ENCODE measurements at places on chromosomes 12 and 14. TPM values are rescaled to one million over a fixed set of nuclear protein-coding genes. Genes with fewer than 3 reads are reported as not detected.

GRCh38 chr12:51700887-51701286 is 109.9 kb downstream of the SCN8A start:
- ATAC-seq, result no peak

CYP27B1 gene
- total RNA-seq, result 1.6 TPM

- no peak for ATAC-seq
Observed at GRCh38 chr14:96698960-96699539, 98.1 kb upstream of the VRK1 start.

GRCh38 chr14:57928732-57929131 is 62.8 kb upstream of the SLC35F4 start:
- no peak for ATAC-seq

PCED1B gene
- total RNA-seq, result 1.7 TPM

DNA sequence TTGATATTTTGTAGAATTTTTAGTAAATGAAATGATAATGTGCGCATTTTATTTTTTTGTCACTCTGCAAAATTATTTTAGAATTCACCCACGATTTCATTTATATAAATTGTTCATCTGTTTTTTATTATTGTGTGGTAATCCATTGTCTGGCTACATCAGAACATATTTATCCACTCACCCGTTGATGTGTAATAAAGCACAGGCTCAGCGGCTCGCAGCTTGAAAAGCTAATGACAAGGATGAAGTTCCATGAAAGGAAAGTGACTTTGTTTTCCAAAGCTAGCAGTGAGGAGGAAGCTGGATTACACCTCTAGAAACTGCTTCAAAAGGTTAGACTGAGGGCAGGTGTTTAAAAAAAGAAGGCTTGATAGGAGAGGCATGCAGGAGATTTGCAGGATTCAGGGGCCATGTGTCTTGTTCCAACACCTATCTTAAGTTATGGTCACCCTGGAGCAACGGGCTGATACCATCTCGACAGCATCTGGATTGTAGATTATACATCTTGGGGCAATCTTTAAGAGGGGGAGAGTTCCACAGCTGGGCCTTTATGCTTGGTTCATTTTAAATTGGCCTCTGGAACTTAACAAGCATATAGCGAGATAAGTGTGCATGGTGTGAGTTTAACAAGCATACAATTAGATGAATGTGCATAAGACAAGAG is 194.1 kb downstream of the TMTC3 start:
- no peak for ATAC-seq

TTC9 gene
- total RNA-seq, result 40.5 TPM

DNA sequence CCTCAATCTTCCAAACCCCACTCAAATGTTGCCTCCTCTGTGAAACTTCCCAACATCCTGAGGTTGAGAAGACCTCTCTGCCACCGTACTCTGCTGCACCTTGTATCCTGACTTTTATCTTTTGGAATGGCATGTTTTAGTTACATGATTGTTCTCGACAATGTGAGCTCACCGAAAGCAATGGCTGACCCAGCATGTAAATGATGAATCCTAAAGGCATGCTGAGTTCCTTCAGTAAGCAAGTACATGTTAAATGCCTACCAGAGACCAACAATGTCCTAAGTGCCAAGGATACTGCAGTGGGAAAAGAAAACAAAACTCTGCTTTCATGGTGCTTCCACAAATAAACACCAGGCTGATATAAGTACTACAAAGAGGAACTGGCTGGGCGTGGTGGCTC is 13.7 kb downstream of the PPP1R13B start:
- no peak for ATAC-seq

DNA sequence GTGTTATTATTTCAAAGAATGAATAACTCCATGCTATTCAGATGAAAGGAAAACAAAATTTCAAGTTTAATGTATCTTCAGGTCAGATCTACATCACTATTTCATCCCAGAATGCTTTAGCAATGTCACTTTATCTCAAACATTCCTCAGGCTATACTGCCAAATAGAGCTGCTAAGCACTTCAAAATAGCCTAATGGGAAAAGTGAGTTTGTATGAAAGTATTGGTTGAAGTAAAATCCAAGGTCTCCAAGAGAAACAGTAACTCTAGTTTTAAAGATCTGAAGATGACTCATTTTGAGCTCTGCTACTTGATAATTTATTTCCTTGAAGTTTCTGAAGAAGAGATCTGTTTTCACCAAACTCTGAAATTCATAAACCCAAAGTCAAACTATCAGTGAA is 466.2 kb upstream of the FOXG1 start:
- no peak for ATAC-seq

- peak; percentile 87 for ATAC-seq
Observed at GRCh38 chr12:48947727-48948126, 9.6 kb downstream of the ARF3 start.

DNA sequence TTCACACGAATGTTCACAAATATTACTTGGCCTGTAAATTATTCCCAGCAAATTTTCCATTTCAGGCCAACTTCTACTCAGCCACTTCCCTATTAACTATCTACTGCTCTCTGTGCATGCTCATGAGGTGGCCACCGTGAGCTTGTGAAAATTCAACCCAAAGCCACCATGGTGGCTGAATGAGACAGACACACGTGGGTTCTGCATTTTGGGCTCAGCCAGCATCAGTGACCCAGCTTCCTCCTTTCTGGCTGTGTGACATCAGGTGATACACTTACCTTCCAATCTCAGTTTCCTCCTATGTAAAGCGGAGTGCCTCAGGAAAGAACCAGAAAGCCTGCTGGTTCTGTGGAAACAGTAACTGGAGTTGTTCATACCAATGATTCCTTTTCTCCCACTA is 175.8 kb downstream of the FOXN3 start:
- ATAC-seq, result no peak

SLC39A2 gene
- total RNA-seq, result 15.7 TPM

DNA sequence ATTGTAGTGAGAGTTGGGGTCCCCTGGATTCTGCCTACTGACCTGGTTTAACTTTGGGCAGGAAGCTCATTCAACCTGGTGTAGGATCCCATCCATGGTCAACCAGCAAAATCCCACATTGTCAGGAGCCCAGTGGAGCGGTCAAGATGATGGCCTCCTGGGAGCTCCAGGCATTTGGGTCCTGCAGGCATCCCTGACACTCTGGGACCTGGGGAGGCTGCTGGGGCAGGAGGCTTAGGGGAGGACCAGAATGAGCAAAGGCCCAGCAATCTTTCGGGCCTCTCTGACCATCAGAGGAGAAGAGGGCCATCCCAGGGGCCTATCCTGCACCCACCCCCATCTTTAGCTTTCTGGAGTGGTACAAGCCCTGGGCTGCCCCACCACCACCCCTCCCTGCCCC is 104.0 kb downstream of the PRMT8 start:
- no peak for ATAC-seq

DNA sequence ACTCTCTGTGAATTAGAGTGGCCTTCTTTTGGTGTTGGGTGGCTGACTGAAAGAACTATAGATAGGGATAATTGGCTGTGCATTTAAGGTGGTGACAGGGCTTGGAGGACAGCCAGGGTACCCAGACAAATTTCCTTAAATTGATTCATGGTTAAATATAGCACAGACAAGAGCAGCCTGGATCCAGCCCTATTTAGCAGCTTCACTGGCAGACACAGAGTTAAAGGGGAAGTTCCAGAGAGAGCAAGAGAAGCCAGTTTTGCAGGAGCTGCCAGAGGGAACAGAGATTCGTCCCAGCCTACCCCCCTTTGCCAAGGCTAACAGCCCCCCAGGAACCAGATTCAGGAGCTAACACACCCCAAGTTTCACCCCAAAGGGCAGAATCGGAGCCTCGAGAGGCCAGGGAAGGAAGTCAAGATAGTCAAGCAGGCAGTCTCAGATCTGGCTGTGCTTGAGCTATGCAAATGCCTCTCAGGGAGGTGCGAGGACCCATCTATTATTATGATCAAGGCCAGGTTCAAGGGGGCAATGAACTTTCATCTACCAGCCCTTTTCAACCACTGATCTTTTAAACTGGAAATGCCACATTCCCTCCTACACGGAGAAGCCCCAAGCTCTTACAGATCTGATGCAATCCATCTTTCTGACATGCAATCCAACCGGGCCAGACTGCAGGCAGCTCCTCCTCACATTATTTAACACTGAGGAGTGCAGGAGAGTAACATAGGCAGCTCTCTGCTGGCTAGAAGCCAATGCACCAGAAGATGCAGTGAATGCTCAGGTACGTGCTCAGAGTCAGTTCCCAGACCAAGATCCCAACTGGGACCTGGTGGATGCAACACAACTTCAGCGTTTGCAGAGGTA is 58.2 kb downstream of the DHRS2 start:
- ATAC-seq, result peak; percentile 75

EFS gene
- total RNA-seq, result 27.6 TPM

GRCh38 chr12:121872546-121873215 is 14.0 kb upstream of the HPD start:
- ATAC-seq, result peak; percentile 46

KERA gene
- not detected for total RNA-seq

DNA sequence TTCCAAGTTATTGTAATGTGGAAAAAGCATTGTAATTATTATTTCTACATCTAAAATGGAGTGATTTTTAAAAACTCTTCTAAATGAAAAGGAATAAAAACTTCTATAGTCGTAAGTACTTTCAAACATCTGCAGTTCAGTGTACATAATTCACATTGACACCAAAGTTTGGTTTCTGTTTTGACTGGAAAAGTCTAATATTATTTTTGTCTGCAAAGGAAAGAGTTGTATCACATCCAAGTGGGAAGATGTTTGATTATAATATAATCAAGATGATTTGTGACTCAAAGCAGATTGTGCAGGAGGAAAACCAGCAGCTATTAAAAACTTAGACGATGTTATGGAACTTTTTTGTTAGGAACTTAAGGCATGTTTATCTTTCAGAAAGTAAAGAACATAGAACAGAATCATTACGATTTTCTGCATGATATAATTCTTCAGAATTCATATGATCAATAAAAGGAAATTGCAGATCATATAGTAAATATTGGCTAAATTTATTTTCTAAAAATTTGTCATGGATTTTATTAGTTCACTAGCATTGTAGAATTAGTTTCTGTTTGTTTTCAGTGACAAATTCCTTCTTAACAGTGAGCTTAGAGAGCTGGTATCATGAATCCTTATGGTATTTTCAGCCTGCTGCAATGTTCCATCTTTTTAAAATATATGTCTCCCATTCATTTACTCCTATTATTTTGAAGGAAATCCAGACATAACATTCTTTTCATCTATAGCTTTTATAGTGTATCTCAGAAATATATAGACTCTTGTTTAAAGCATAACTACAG is 145.8 kb downstream of the MIPOL1 start:
- no peak for ATAC-seq

IL26 gene
- not detected for total RNA-seq

INHBE gene
- total RNA-seq, result not detected

GRCh38 chr14:90555126-90556011 is 158.5 kb downstream of the CALM1 start:
- ATAC-seq, result no peak

TMEM233 gene
- total RNA-seq, result not detected

DPF3 gene
- total RNA-seq, result 1.1 TPM

- ATAC-seq, result no peak
Observed at GRCh38 chr12:104182621-104183378, 32.8 kb upstream of the TXNRD1 start.

- ATAC-seq, result no peak
Observed at GRCh38 chr12:9626821-9627220, 19.1 kb upstream of the KLRB1 start.

- no peak for ATAC-seq
Observed at GRCh38 chr12:91171476-91171875, 11.1 kb downstream of the DCN start.

DNA sequence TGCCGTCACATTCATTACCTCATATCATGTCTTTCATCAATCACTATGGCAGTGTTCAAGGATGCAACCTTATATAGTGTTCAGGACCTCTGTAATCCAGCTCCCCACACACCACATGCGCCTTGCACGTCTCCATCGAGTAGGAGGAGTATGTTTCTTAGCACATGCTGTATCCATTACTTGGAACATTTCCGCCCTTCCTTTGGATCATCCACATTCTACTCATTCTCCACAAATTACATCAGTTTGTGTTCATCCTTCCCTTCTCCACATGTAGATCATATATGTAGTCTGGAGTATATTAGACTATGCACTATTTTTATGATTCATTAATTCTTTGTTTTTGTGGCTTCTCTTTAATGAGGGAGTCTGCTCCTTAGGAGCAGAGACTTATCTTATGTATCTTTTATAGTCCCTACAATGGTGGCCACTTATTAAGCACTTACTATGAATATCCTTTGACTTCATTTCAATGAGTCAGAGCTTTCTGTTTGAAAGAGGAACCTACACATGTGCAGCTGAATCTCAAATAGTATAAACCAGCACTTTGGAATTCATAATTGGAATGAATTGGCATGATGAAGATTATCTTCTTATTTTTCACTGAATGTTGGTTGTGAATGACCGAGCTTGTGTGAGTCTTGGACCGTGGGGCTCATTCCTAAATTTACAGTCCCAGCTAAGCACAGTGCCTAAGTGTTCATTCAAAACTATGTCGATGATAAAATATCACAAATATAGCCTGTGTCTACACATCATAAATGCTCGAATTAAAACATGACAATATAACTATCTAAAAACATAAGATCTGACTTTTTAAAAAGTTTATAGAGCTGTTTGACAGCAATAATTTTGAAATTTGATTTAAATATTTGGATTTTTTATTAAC is 30.2 kb upstream of the NPAS3 start:
- ATAC-seq, result no peak

COX8C gene
- not detected for total RNA-seq

DNA sequence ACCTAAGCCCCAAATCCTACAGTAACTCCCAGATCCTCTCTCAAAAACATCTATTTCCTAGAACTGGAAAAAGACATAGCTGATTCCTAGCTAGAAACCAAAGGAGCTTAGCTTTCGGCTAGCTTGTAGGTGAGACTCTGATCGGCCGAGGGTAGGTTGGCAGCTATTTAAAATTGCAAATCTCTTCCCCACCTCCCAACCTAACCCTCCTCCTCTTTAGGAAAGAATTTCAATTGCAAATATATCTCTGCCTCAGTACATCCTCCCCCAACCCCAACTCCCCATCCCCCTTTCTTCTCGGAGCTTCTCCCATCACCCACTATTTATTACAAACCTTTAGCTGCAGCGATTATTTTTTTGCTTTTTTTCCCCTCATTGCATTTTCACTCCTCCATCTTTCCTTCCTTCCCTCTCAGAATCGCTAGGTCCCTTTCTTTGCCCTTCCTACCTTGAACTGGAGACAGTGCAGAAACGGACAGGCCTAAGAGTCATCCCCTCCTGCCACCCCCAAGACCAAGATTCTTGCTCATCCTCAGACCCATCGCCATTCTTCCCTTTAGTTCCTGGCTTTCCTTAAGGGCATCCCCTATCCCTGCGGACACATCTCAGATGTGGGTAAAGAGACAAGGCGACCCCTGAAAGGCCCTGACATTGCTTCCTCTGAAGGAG is 13.4 kb downstream of the ZFHX2 start:
- ATAC-seq, result no peak

CYP46A1 gene
- total RNA-seq, result not detected
